ENCODE measurements at places on chromosomes 6 and 20.

- no peak for DNase-seq
These were observed 5.4 kb downstream of the NPBWR2 start for GRCh38 chr20:64101731-64102621.

GRCh38 chr6:41731561-41732086 is 3.8 kb downstream of the TFEB start:
- no peak for DNase-seq

DNA sequence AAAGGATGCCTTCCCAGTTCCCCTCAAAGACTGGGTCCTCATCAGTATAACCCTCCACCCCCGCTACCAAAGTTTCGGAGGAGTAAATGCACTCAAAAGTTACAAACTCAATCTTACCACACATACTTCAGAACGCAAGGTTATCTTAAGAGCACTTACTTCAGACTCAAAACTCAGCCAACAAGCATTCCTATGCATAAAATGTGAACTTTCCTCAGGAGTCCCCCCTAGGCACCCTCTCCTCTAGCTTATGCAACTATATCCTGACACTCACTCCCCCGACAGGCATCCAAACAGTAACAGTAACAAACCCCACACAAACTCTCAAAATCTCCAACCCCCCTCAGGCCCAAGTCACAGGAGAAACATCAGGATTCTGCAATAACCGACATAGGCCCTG is 11.1 kb upstream of the ADTRP start:
- DNase-seq, result no peak

DNA sequence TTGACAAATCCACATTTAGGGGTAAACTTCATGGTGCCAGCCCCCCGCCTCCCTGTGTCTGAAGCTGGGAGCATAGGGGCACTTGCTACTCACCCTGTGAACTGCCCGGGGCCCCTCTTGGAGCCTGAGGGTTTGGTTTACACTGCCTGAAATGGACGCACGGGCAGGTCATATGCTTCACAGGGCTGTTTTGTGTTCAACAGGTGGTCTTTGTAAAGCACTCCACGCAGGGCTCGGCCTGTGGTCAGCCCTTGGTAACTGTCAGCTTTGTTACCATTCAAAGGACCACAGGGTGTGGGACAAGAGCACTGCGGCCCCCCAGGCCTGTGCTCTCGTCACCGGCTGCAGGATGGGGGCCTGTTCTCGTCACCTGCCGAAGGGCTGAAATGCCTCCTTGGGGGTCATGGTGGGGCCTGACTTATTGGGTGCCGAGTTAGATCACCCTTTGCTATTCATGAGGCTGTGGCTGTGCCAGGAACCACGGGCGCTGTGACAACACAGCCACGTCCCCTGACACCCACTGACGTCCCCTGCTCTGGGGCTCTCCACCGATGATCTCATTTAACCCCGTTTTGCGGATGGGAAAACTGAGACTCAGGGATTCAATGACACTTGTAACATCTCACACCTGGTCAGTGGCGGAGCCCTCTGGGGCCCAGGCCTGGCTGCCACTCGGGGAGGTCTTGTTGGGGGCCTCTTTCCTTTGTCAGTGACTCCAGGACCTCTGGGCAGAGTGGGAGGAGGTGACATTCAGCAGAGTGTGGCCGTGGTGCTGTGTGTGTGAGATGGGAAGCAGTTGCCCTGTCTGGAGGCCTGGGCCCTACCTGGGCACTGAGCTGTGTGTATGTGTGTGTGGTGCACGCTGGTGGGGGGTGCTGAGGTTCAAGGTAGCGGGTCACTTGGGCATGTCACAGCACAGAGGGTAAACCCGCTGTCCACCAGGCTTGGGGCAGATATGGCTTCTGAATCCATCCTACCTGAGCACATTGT is 24.9 kb downstream of the ZBP1 start:
- no peak for DNase-seq

- no peak for DNase-seq
These were observed 21.6 kb downstream of the KIF16B start for GRCh38 chr20:16551607-16552006.

DNA sequence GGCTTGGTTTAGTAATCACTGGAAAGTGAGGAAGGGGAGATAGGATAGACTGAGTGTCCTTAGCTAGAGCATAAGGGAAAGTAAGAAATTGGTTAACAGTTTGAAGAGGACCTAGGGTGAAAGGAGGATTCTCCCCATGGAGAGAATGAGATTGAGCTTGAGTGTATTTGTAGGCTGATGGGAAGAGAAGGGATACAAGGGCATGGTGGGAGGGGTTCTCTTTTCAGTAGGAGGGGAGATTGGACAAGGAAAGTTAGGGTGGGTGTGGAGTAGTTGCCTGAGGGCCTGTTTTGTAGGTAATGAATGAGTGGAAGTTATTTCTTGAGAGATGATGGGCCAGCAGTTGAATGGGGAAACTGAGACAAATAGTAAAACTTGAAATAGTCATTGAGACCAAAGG is 1.9 kb downstream of the TRMT11 start:
- DNase-seq, result no peak

GRCh38 chr6:43454290-43454695 is 1.1 kb downstream of the DLK2 start:
- no peak for DNase-seq

DNA sequence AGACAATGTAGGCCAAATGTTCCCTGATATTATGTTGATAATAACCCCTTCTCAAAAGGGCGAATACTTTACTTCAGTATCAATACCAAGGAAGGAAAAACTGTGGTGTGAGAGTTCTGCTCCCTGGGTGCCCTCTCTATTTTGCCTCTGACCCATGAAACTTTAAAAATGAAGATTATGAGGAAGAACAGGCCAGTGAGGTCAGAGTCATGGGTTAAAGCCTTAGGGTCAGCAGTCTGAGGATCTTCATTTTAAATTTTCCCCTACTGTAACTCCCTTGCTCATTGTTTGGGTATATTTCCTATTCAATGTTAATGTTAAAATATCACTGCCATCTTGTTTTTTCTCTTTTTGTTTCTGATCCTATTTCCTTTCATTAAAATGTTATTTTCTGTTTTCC is 47.9 kb downstream of the PRKN start:
- no peak for DNase-seq

GRCh38 chr20:23058240-23058639 is 8.8 kb upstream of the THBD start:
- DNase-seq, result no peak

DNA sequence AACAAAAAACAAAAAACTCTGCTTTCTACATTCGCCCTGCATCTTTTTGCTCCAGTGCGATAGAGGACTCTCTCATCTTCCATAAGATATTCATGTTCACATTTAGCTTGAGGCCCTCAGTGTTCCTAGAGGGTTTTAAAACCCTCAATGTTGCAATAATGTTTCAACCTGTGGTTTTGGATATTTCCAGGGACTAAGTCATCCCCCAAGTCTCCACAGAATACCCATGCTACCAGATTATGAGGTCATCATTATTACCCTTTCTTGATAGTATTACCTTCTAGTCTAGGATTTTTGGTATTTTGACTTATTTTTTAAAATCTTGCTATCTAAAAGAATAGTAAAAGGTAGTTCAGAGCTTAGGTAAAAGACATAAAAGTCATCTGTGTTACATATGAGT is 480.5 kb upstream of the ID4 start:
- no peak for DNase-seq

DNA sequence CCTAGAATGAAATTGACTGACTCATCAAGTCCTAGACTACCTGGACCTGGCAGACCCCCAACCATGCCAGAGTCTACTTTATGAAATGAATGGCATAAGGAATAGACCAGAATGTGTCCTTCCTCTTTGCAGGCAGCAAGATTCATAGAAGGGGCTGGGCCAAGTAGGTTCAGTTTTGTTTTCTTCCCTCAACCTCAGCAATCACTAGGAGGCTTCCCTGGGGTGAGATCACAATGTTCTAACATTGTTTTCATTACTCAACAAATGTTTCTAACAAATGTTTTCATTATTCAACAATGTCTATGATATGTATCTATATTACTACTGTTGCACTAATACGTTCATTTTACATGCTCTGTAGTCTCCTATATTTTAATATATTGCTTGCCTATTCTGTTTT is 8.4 kb upstream of the FAM162B start:
- no peak for DNase-seq

GRCh38 chr6:170023620-170024521 is 267.0 kb downstream of the DLL1 start:
- no peak for DNase-seq

- DNase-seq, result no peak
These were observed 38.0 kb downstream of the CDKAL1 start for GRCh38 chr6:20572288-20572687.

GRCh38 chr6:85676086-85676729 is 33.5 kb upstream of the SYNCRIP start:
- peak; percentile 14 for DNase-seq

GRCh38 chr6:155319902-155320301 is 5.6 kb upstream of the TFB1M start:
- DNase-seq, result no peak

DNA sequence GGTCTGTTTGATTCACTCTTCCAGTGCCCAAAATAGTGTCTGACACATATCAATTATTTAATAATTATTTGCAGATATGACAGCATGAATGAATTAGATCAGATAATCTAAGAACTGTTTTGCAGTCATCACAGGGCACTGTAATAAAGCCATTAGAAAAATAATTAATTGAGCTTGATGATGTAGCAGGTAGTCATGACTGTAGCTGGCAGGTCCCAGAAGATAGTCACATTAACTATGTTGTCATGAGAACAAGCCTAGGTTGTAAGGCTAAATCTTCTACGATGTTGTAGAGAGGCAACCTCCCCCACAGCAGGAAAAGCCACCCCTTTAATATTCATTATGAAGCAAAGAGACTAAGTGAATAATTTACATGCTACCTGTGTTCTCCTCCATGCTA is 243.9 kb upstream of the SPTLC3 start:
- no peak for DNase-seq

- no peak for DNase-seq
These were observed 27.9 kb downstream of the SNX14 start for GRCh38 chr6:85565736-85566135.

DNA sequence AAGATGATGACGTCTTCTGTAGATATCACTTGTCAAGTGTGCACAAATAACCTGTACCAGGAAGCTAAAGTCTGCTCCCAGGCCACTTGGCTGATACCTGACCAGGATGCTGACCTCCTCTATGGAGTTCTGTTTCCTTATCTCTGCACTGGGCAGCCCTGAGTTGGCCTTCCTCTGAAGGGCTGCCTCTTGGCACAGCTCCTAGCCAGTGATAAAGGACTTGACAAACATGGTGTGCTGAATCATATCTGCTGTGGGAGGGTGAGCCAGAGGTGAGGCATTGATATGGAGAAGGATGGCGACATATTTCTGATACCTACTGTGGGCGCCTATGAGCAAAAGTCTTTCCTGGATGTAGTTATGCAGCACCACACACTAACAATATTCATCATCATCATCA is 32.8 kb upstream of the FOXA2 start:
- DNase-seq, result peak; percentile 45

DNA sequence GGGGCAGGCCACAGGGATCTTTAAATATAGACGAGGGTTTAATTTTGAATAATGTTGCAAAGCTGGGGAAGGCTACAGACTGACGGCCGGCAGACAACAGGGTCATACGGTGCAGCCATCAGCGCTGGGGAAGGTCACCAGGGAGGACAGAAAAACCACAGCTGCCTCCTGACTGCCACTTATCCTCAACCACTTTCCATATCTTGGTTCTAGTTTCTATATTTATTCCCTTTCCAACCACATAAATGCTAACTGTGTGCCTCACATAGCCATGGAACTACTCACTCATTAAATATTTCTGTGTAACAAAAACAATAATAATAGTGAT is 85.7 kb upstream of the AGPAT4 start:
- DNase-seq, result no peak

DNA sequence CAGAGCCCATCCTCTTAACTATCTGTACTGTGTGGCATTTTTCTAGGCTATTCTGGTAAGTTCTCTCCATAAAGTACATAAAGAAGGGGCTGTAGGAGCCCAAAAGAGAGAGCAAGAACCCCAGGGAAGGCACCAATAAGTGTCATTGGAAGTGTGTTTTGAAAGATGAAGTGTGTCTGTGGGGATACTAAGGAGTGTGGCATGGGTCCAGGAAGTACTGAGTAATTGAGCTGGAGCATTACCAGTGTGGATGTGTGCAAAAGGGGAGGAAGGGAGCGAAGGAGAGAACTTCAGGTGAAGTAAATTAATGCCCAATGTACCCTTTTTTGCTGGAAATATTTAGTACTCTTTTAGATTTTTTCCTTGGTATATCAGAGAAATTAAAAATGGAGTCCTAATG is 63.9 kb downstream of the KCNS1 start:
- peak; percentile 42 for DNase-seq

GRCh38 chr20:3082955-3083952 is 1.3 kb downstream of the AVP start:
- DNase-seq, result no peak

DNA sequence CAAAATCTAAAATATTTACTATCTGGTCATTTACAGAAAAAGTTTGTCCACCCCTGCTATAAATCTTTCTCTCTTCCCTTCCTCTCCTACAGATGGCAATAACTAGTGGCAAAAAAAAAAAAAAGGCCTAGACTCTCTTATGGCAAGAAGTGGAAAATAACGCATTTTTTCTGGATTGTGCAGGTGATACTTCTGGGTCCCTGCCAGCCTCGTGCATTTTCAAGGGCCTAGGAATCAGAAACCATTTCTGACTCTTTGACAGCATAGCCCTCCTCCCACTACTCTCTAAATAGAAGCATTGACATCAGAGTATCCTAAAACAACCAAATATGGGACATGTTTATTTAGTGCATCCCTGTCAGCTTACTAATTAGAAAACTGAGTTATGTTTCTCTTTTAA is 251.0 kb downstream of the KHDC1L start:
- DNase-seq, result no peak

DNA sequence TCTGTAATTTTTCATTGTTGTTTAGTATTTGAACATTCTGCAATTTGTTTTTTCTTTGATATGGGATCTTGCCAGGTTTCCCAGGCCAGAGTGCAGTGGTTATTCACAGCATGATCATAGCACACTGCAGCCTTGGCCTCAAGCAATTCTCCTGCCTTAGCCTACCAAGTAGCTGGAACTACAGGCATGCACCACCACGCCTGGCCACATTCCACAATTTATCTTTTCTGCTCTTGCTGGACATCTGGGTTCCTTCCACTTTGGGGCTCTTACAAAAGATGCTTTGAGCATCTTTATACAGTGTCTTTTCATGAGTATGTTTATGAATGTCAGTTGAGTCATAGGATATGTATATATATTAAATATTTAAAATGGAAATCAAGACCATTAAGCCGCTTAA is 42.0 kb downstream of the PGM3 start:
- DNase-seq, result no peak

- no peak for DNase-seq
These were observed 60.7 kb upstream of the GJE1 start for GRCh38 chr6:142071981-142072380.

GRCh38 chr6:53582963-53583362 is 38.1 kb upstream of the GCLC start:
- peak; percentile 44 for DNase-seq

GRCh38 chr20:36085686-36086267 is 68.8 kb upstream of the EPB41L1 start:
- peak; percentile 94 for DNase-seq

- DNase-seq, result peak; percentile 67
These were observed 464.3 kb upstream of the BTBD3 start for GRCh38 chr20:11453430-11453829.

GRCh38 chr6:131257104-131257503 is 121.8 kb downstream of the AKAP7 start:
- DNase-seq, result no peak
